ENCODE measurements at places on chromosomes 7 and 10. TPM values are rescaled to one million over a fixed set of nuclear protein-coding genes. Genes with fewer than 3 reads are reported as not detected.

DNA sequence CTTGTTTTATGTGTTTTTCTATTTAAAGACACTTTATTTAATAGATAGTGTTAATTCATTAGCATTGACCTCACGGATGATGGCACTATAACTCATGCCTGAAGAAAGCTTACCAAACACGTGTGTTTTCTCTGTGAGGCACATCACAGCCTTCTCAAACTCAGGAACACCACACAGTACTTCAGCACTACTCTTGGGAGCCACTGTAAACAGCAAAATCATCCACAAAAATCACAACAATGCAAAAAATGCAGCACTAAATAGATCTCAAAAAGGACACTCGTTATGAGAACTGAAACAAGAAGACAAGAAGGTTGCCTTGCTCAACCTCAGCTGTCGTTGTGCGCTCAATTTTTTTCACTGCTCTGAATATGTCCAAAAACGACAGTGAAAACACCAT, 12.0 kb upstream of the PARP12 start:
- no peak for DNase-seq

GRCh38 chr10:4043897-4044665, 259.1 kb upstream of the KLF6 start:
- no peak for DNase-seq

GRCh38 chr10:80075781-80076180, 2.7 kb upstream of the TMEM254 start:
- DNase-seq, result peak; percentile 5

DNA sequence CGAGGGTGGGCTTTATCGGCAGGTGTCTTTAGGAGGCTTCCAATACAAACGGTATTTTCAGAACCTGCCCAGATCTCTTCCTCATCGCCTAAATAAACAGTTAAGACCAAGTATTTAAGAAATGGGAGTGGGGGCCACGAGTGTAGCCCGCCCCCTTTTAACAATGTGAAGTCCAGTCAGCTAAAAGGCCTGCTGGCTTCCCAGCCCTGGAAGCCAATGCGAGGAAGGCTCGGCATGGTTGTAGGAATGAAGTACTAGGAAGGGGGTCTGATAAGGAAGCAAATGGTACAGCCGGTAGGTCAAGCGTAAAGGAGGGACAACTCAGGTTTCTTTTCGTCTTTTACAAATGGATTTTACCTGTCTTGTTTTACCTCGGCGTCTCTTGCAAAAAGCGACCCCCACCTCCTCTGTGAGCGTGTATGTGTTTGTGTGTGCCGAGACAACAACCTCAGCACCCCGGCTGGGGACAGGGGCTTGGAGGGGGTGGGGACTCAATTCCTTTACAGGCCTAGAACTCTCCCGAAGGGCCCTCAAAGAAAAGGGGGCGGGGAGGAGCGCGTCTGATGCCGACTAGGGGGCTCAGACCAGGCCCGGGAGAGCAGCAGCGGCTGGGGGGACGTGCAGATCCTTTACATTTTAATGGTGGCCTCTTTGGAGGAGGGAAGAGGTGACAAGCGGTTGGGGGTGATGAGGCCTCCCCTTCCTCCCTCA, 147.6 kb downstream of the GPR85 start:
- DNase-seq, result peak; percentile 40

- no peak for DNase-seq
These were observed 49.3 kb upstream of the IL6 start for GRCh38 chr7:22677680-22678079.

DNA sequence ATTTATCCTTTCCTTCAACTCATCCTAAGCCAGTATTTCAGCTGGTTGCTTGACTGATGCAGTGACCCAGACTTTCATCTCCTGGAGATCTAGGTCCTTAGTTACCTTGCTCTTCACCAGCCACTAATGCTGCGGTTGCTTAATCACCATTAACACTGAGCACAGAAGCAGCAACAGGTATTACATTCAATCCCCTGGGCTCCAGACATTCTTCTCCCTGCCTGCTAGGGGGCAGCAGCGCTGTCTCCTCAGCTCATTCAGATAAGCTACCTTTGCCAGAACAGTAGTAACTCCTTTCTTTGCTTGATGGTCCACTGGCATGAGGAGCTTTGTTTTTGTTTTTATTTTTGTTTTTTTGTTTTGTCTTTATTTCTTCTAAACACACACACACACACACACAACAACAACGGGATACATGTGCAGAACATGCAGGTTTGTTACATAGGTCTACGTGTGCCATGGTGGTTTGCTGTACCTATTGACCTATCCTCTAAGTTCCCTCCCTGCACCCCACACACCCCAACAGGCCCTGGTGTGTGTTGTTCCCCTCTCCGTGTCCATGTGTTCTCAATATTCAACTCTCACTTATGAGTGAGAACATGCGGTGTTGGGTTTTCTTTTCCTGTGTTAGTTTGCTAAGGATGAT, 1043.2 kb upstream of the C7orf33 start:
- no peak for DNase-seq

GRCh38 chr7:68407460-68407859, 1190.8 kb upstream of the AUTS2 start:
- DNase-seq, result no peak

DNA sequence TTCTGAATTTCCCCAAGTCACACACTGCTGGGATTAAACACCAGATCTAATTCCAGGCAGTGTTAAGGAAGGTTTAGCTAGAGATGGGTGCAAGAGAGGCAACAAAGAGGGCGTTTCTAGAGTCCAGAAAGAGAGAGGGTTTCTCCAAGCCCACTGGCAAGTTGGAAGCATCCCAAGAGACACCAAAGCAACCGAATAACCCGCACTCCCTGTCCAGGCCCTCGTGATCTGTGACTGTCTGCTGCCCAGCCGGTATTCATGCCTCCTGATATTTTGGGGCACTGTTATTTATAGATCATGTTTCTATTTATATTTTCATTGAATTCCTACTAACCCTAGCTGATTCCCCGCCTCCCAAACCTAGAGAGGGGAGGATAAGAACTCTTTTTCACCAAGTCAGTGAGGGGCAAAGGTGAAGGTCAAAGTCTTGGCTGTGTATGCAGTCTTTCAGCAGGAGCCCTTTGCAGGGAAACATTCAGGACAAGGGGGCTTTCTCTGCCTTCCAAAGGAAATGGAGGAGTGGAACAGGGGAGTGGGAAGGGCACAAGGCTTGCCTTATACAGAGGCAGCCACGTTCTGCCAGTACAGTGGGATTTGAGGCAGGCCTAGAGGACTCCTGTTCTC, 103.6 kb downstream of the SH3PXD2A start:
- peak; percentile 76 for DNase-seq

GRCh38 chr7:158027646-158028045, 560.0 kb downstream of the PTPRN2 start:
- DNase-seq, result no peak

DNA sequence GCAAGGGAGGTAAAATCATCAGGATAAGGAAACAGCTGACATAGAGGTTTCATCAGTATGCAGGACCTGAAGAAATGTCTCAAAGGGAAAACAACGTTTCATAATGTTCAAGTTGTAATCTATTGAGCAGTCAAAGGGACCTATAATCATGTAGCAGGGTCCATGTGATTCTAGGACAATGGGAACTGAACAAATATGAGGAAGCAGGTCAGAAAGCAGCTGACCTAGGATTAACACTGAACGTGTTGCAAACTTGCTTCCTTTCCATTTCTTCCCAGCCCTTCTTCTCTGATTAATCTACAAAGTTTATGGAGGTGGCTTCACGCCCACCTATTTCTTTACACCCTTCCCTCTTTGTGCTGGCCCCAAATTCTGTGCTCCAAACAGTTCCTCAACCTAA, 256.9 kb upstream of the AKR1E2 start:
- no peak for DNase-seq

GRCh38 chr7:121330053-121330833, 1.4 kb downstream of the WNT16 start:
- peak; percentile 27 for DNase-seq

DNA sequence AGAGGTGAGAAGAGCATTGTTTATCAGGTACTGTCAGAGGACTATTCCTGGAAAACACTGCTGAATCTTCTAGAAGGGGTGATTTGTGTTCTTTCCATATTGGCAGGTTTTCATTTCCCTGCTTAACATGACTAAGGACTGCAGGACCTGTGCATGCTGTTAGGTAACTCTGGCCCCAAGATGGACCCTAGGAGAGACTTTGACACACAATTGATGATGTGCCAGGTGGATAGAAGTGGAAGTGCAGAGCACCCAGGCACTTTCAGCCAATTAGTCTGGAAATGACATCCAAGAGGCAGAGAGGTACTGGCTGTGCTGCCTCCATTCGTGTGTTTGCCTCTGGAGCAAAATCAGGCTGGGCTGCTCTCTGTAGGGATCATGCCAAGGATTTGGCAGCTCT, 496.3 kb upstream of the GALNT17 start:
- no peak for DNase-seq

GRCh38 chr10:49556723-49557122, 17.8 kb upstream of the ERCC6 start:
- no peak for DNase-seq

- DNase-seq, result no peak
These were observed 184.3 kb downstream of the FOXP2 start for GRCh38 chr7:114598946-114599345.

DNA sequence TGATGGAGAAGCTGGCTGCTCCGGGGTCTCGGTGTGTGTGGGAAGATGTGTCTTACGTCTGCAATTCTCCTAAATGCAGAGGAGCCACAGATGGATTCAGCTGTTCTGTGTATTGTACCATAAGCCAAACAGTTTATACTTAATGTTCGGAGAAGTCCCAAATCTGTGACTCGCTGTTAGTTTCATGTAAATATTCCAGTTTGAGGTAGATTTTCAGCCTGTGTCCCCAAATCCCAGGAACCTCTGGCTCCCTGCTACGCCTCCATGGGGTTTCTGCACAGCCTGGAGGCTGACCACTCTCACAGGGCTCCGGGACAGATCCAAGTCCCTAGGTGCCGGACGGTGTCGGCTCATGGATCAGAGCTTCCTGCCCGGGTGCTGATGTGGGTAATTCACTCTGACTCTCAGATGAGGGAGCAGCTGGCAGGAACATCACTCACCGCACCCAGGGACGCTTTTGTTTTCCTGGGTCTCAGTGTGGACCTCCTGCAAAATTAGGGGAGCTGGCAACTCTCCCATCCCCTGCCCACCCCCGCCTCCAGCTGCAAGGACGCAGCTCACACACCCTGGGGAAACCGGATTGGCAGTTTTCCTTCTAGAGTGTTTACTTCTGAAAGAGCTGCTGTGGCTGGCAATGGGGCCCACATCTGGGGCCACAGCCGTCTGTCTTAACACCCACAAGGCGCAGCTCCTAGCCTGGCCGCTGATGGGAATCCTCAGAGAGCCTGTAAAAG, 421.1 kb upstream of the FOXK1 start:
- DNase-seq, result no peak

- DNase-seq, result peak; percentile 99
These were observed 108.1 kb upstream of the AGR3 start for GRCh38 chr7:16989811-16990413.

GRCh38 chr10:56928714-56929113, 567.7 kb upstream of the ZWINT start:
- DNase-seq, result no peak

DNA sequence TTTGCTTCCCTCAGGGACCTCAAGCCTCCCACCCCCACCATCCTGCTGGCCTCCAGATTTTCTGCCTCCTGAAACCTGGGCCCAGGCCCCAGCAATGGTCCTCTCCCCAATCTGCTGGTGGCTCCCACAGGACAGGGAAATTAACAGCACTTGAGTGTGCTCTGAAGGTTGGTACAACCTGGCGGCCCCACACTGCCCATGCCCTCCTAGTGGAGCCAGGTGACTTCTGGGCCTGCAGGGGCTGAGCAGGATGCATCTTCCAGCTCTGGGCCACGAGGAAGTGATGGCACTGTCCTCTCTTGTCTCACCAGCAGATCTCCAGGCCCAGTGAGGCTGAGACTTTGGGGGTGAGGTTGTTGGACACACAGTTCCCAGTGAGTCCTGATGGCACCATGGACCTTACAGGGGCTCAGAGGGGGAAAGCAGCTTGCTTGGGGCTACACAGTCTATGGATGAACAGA, 3.6 kb upstream of the ZMIZ1 start:
- no peak for DNase-seq

- DNase-seq, result no peak
These were observed 948.8 kb upstream of the POT1 start for GRCh38 chr7:125878235-125878956.

- no peak for DNase-seq
These were observed 371.2 kb upstream of the LRRN3 start for GRCh38 chr7:110719741-110720140.

DNA sequence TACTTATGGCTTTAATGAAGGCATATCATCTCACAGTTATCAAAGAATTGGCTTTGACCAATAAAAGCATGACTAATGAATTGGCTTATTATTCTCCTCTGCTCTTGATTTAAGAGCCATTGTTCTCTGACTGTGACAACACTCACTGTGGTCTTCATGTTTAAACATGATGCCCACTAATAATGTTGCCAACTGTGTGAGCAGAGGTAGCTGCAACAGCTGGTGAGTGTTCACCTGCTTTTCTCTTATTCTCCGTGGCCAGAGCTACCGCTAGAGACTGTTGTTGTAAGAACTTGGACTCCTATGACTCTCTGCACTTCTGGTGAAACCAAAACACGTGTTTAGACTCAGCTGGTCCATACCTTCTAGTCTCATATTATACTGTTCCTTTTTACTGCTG, 335.9 kb downstream of the XPNPEP1 start:
- DNase-seq, result no peak

GRCh38 chr10:37314862-37315261, 189.5 kb downstream of the ANKRD30A start:
- DNase-seq, result no peak

DNA sequence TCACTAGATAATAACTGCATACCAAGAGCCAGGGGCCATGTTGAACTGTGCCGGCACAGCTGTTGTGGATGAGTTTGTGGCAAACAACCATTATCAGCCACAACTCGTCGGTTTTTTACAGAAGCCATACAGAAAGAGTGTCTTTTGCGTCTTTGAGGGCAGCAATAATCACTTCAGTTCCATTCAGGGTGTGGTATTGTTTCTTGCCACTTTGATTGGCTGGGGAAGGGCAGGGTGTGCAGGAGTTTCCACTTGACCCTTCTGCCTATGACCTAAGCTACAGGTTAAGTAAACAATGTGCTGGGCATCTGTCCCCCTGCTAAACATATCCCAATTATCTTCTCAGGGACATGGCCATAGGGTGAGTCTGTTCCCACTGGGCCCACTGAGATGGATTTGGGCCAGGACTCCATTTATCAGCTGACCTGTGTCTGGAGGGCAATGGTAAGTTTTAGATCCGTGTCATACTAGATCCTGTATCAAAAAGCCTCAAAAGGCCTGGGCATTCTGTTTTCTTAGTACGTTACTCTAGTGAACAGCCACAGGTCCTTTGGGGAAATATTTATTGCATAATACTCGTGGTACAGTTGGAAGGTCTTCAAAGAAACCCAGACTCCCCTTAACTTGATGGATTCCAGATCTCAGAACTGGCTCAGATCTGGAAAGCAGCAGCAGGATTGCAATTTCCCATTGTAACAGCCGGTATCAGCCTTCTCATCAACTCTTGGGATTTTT, 15.9 kb downstream of the ZNF3 start:
- DNase-seq, result peak; percentile 70

The POLR2J2 gene
- 1.1 TPM for total RNA-seq

The RASA4B gene
- 1.4 TPM for total RNA-seq

The ENO4 gene
- total RNA-seq, result not detected

The ZNF679 gene
- not detected for total RNA-seq

The OR2A42 gene
- total RNA-seq, result not detected

The GJD4 gene
- total RNA-seq, result not detected
